GM23248 (cell line): ENCODE measurements at places on chromosomes 7 and 10. TPM values are rescaled to one million over a fixed set of nuclear protein-coding genes. Genes with fewer than 3 reads are reported as not detected.

Gene HMX3
- not detected in 2 replicates for total RNA-seq

Gene ZNF25
- 11.8 and 13.8 TPM in 2 replicates for total RNA-seq

Gene GPR37
- not detected in 2 replicates for total RNA-seq

Gene KCNH2
- total RNA-seq, result not detected in 2 replicates

Gene GNGT1
- total RNA-seq, result not detected in 2 replicates

Gene SPDYE6
- total RNA-seq, result not detected in 2 replicates

Gene NKX2-3
- not detected in 2 replicates for total RNA-seq

Gene EBF3
- 0.25 and 0.43 TPM in 2 replicates for total RNA-seq

Gene HABP2
- not detected in 2 replicates for total RNA-seq

Gene FAM237B
- not detected in 2 replicates for total RNA-seq

Gene FLNC
- total RNA-seq, result 304 and 353 TPM in 2 replicates

Gene IDI2
- not detected in 2 replicates for total RNA-seq

Gene KIF20B
- total RNA-seq, result 7.8 and 8.9 TPM in 2 replicates

Gene CCT6A
- 113 and 147 TPM in 2 replicates for total RNA-seq

Gene PBLD
- 10.3 and 11.8 TPM in 2 replicates for total RNA-seq

Gene CTAGE4
- total RNA-seq, result 1.3 TPM in 1 of 2 replicates, not detected in the other

Gene TRPV5
- not detected in 2 replicates for total RNA-seq

Gene TACC2
- total RNA-seq, result 4.3 and 5.8 TPM in 2 replicates

Gene CALML5
- not detected in 2 replicates for total RNA-seq

Gene MINDY4
- total RNA-seq, result 1.8 and 3.5 TPM in 2 replicates

Gene PTPRE
- total RNA-seq, result 2.7 and 3.0 TPM in 2 replicates
